ENCODE measurements at places on chromosomes 5 and 9.

DNA sequence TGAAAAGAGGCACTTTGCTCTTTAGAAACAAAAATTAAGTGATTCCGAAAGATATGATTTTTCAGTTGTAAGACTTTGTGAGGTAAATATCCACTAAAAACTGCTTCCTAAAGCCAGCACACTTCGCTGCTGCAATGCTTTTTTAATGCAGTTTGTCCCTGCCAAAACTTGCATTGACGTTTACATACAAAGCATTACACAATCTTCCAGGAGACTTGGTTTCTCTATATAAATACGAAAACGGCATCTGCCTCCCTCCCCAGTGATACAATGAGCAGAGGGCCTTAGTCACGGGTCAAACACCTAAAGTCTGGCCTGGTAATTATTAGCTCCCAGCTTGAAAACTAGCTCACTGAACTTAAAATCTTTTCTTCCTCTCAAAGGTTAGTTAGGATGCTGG, 170.7 kb downstream of the TSSK1B start:
- peak; percentile 46 for DNase-seq

DNA sequence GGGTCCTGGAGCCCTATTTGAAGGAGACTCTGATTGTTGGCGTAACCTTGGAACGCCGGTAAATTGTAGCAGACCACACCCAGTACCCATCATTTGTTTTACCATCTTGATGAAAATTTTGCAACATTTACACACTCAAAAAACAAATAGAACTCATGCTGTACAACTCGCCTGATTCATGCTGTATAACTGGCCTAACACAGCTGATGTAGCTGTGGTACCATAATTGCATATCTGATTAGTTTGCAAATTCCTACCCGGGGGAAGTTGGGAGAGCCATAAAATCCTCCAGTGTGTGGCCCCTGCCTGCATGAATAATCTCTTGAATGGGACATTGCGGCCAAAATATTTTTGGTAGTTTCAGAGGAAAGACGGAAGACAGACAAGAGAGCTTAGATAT, 9.7 kb downstream of the NIPAL4 start:
- DNase-seq: no peak

DNA sequence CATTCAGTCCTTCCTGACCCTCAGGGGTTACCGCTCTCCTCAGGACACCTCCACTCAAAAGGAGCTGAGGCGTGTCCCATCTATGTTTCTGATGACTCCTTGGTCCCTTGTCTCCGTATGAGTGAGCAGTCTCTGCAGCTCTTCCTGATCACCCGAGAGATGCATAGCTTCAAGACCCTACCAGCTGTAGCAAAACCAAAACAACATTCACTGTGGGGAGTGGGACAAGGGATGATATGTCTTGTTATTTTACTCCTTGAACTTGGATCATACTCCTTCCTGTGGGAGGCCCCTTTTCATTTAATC, 14.4 kb downstream of the GLDC start:
- no peak for DNase-seq

DNA sequence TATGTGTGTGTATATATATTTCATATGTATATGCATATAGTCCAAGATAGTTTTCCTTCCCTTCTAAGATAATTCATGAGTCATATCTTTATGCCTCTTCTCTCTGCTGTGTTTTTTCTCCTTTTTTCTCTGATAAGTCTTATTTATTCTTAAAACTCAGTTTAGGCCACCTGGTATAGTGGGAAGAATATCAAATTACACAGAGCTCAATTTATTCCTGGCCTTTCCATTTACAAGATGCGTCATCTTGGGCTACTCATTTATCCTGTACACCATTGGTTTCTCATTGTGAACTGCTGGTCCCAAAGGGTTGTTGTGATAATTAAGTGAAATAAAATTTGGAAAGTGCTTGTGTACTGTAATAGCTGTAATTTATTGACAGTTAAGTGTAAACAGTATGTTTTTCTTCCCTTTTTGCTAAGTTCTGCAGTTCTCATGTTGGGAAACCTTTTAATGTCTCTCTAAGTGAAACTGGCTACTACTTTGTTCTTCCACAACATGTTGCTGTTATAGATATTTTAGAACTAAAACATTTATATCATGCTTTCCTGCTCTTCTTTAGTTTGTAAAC, 19.4 kb downstream of the CCDC171 start:
- DNase-seq: no peak

- DNase-seq: no peak
Measured at GRCh38 chr5:61624553-61625136, 292.6 kb downstream of the ZSWIM6 start.

DNA sequence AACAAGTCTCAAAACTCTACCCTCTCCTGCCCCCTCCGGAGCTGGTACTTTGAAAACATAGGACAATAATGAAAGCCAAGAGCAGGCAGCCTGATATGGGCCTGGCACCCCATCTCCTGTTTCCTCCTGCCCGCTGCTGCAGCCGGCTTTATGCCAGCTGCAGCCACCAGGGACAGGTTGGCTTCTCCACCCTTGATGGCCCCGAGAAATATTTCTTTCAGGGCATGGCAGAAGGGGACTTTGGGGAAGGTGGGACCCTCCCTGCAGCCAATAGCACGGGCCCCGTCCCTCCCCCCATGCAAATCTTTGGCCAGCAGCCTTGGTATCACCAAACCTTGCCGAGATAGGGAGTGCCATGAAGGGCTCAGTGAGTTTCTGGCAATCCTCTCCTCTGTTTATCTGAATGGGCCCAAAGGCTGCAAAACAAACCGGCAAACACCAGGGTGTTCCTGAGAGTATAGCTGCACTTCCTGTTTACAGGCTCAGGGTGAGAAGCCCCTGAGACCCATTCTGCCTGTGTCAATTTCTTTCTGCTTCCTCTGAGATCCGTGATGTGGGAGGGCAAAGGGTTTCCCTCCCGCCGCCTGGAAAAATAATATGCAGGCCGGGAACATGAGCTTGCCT, 73.4 kb upstream of the BOD1 start:
- no peak for DNase-seq

All from HCEC 1CT (cell line).